ENCODE measurements at places on chromosomes 13 and 19. TPM values are rescaled to one million over a fixed set of nuclear protein-coding genes. Genes with fewer than 3 reads are reported as not detected.

DNA sequence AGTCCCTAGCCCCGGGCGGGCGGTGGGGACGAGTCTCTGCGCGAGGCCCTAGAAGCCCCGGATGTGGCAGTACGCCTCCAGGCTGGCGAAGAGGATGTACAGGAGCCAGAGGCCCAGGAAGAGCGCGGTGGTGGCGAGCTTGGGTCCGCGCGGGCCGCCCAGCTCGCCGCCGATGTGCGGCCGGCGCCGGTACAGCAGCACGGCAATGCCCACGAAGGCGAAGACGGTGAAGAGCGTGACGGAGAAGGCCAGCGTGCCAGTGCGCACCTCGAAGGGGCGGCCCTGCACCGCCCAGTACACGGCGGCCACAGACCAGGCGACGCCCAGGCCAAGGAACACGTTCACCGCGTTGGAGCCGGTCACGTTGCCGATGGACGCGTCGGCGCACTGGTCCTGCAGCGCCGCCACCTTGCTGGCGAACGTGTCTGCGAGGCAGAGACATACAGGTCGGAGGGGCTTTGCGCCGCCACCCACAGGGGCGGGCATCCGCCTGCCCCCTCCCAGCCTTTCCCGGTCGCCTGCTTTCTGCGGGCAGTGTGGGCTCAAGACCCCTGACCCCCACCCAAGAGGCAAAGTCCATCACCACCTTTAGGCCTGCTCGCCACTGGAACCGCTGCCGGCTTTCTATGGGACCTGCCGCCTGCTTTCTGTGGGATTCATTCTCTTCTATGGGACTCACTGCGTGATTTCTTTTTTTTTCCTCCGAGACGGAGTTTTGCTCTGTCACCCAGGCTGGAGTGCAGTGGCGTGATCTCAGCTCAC, 10.9 kb upstream of the MEIS3 start:
- peak overlapping the region; percentile 68 for H3K4me3 ChIP-seq
- peaks cover 11% of the 10 kb centered on the region for H3K27me3 ChIP-seq
- no peak overlapping the region for H3K27ac ChIP-seq
- peaks cover 15% of the 10 kb centered on the region for H3K4me1 ChIP-seq
- H3K36me3 ChIP-seq, result no peaks in the 10 kb centered on the region

DNA sequence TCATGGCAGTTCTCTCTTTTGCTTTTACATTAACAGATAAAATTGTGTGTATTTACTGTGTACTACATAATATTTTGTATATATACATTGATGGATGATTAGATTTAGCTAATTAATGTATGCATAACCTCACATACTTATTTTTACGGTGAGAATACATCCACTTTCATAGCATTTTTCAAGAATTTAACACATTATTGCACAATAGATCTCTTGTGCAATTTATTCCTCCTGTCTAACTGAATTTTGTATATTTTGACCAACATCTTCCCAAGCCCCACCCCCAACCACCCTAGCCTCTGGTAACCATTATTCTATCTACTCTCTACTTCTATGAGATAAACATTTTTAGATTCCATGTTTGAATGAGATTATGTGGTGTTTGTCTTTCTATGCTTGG, 194.7 kb downstream of the RBM26 start:
- no peaks in the 10 kb centered on the region for H3K36me3 ChIP-seq
- H3K27ac ChIP-seq, result no peak overlapping the region
- peaks cover 15% of the 10 kb centered on the region for H3K27me3 ChIP-seq
- no peak overlapping the region for H3K4me3 ChIP-seq
- no peaks in the 10 kb centered on the region for H3K4me1 ChIP-seq
- no peak for DNase-seq

- no peak overlapping the region for H3K4me3 ChIP-seq
- peak overlapping the region; percentile 64 for H3K27ac ChIP-seq
- H3K27me3 ChIP-seq, result no peaks in the 10 kb centered on the region
- H3K36me3 ChIP-seq, result peaks cover 39% of the 10 kb centered on the region
- DNase-seq, result no peak
Measured at GRCh38 chr13:42320375-42320787, 48.4 kb downstream of the AKAP11 start.

DNA sequence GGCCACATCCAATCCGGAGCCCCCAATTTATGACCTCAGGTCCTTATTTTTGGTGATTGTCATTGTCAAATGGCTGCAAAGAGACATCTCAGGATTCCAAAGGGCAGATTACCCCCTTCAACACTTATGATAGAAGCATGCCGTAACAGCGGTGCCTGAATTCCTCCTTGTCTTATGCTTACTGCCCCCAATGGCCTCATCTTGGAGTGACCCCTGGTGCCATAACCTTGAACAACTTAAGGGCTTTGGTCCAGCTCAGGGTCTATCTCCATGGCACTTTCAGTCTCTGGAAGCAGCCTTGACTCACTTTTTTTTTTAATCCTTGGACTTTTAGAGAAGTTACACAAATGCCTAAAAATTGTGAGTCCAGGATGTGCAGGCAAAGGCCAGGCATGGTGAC, 171.6 kb upstream of the ZNF507 start:
- H3K36me3 ChIP-seq, result no peaks in the 10 kb centered on the region
- no peaks in the 10 kb centered on the region for H3K4me1 ChIP-seq
- H3K27ac ChIP-seq, result no peak overlapping the region
- H3K27me3 ChIP-seq, result no peaks in the 10 kb centered on the region
- DNase-seq, result no peak

DNA sequence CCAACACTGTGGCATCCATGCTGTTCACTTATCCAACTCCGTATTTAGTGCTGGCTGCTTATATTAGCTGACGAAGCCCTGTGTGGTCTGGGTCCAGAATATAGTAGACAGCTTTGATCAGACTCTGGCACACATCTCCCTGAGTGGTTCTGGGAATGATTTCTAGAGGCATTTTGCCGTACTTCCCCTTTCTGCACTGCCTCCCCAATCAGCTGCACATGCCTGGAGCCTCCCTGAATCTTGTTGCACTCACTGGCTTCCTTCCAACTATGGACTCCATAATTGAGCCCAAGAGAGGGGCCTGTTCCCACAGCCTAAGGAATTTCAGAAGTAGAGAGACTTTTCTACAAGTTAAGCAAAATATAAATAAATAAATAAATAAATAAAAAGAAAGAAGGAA, 30.4 kb upstream of the PCDH8 start:
- peaks cover 10% of the 10 kb centered on the region for H3K27me3 ChIP-seq
- H3K36me3 ChIP-seq, result no peaks in the 10 kb centered on the region
- H3K4me3 ChIP-seq, result no peak overlapping the region
- no peak overlapping the region for H3K27ac ChIP-seq

GRCh38 chr13:83153848-83154247, 728.4 kb downstream of the SLITRK1 start:
- H3K4me3 ChIP-seq, result no peak overlapping the region
- H3K4me1 ChIP-seq, result no peaks in the 10 kb centered on the region
- no peaks in the 10 kb centered on the region for H3K27me3 ChIP-seq

GRCh38 chr19:51668216-51668615, 21.6 kb upstream of the SIGLEC14 start:
- peaks cover 7% of the 10 kb centered on the region for H3K4me1 ChIP-seq
- no peak overlapping the region for H3K4me3 ChIP-seq
- DNase-seq, result no peak
- H3K27me3 ChIP-seq, result peaks cover 29% of the 10 kb centered on the region
- H3K27ac ChIP-seq, result no peak overlapping the region

- H3K27ac ChIP-seq, result no peak overlapping the region
- peaks cover 3% of the 10 kb centered on the region for H3K36me3 ChIP-seq
- no peak overlapping the region for H3K4me3 ChIP-seq
- no peak for DNase-seq
- peaks cover 18% of the 10 kb centered on the region for H3K4me1 ChIP-seq
- H3K27me3 ChIP-seq, result no peaks in the 10 kb centered on the region
Measured at GRCh38 chr19:18338541-18338940, 1.9 kb upstream of the PGPEP1 start.

GRCh38 chr19:29492769-29493168, 33.0 kb upstream of the VSTM2B start:
- no peak overlapping the region for H3K4me3 ChIP-seq
- H3K27me3 ChIP-seq, result peaks cover 46% of the 10 kb centered on the region
- no peaks in the 10 kb centered on the region for H3K4me1 ChIP-seq
- DNase-seq, result no peak

GRCh38 chr13:68176475-68176874, 946.3 kb upstream of the PCDH9 start:
- no peaks in the 10 kb centered on the region for H3K27me3 ChIP-seq
- no peak overlapping the region for H3K27ac ChIP-seq
- no peak for DNase-seq
- H3K4me1 ChIP-seq, result no peaks in the 10 kb centered on the region
- H3K4me3 ChIP-seq, result no peak overlapping the region
- no peaks in the 10 kb centered on the region for H3K36me3 ChIP-seq

DNA sequence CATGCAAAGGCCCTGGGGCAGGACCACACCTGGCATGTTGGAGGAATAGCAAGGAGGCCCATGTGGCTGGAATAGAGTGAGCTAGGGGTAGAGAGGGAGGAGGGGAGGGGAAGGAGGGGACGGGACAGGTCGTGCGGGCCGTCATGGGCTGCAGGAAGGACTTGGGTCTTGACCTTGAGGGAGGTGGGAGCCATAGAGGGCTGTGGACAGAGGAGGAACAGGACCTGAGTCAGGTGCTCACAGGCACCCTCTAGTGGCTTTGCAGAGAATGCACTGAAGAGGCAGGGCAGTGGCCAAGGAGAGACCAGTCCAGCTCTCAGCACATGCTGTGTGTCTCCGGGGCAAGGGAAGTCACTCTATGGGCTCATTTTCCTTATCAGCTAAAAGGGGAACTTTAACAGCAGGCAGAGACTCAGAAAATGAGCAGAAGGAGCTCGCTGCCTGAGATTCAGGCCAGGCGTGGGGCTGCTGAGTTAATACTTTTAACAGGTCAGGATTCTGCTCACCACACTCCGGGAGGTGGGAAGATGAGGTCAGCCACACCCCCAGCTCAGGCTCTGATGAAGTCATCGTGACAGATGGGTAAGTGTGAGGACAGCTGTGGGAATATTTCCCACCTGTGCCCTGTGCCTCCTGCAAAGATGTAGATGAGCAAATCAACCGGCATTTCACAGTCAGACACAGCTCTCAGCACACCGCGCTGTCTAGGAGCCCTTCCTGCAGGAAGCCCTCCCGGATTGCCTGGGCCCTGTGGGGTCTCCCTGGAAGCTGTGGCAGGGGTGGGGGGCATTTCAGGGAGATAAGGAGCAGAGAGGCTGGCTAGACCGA, 6.0 kb upstream of the TNFAIP8L1 start:
- no peaks in the 10 kb centered on the region for H3K36me3 ChIP-seq
- no peaks in the 10 kb centered on the region for H3K27me3 ChIP-seq
- peak; percentile 55 for DNase-seq
- no peak overlapping the region for H3K27ac ChIP-seq

DNA sequence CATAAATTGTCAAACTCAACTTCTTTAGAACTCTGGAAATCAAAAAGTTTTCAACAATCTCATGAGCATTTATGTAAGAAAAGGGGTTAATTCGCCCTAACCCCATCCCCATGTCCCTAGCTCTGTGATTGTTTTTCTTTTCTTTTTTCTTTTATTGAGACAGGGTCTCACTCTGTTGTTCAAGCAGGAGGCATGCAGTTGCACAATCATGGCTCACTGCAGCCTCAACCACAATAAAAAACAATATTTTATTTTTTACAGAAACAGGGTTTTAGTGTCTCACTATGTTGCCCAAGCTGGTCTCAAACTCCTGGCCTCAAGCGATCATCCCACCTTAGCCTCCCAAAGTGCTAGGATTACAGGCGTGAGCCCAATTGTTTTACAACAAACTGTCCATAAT, 16.7 kb downstream of the VWA8 start:
- no peak overlapping the region for H3K27ac ChIP-seq
- no peaks in the 10 kb centered on the region for H3K27me3 ChIP-seq
- no peak overlapping the region for H3K4me3 ChIP-seq
- no peak for DNase-seq
- peaks cover 50% of the 10 kb centered on the region for H3K36me3 ChIP-seq
- H3K4me1 ChIP-seq, result peaks cover 20% of the 10 kb centered on the region

DNA sequence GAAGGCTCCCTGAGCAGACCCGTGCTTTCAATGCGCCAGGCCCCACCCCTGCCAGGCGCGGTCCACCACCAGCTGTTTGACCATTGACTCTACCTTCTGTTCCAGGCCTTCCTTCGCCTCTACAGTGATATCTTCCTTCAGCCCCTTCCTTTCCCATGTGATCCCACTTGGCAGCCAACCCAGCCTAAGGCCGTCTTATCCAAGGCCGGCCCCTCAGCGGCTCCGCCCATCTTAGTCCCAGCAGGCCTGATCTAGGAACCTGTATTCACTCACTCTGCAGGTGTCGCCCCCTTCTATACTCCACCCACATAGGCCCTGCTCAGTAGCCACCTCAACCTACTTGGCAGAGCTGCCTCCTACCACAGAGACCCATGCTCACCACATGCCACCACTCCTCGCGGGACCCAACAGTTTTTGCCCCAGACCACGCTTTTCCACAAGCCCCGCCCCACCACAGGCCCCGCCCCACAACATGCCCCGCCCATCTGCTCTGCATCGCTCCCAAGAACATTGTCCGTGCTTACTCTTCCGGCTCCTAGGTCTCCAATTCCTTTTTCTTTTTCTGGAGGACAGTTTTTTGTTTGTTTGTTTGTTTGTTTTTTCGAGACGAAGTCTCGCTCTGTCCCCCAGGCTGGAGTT, 2.9 kb downstream of the RASIP1 start:
- no peak overlapping the region for H3K27ac ChIP-seq
- H3K4me1 ChIP-seq, result peaks cover 11% of the 10 kb centered on the region
- H3K27me3 ChIP-seq, result peaks cover 20% of the 10 kb centered on the region
- H3K4me3 ChIP-seq, result no peak overlapping the region

DNA sequence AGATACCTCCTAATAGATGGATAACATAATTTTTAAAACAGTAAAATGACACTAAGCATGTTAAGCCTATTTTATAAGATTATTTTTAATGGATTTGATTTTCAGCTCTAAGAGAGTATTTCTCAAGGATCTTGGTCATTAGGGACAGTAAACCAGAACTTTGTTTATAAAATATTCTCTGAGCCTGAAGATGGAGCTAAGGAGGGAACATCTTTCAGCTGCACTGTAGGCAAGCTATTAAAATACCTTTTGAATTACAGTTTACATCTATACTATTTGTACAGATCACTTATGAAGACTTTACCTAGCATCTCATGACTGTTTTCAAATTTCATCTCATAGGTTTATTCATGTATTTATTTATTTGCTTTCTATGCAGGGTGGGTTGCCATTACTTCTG, 345.3 kb downstream of the MYO16 start:
- no peak for DNase-seq
- no peaks in the 10 kb centered on the region for H3K4me1 ChIP-seq
- no peak overlapping the region for H3K4me3 ChIP-seq
- peaks cover 24% of the 10 kb centered on the region for H3K27me3 ChIP-seq
- H3K27ac ChIP-seq, result no peak overlapping the region
- H3K36me3 ChIP-seq, result no peaks in the 10 kb centered on the region

GRCh38 chr19:57802269-57802668, 12.4 kb downstream of the ZNF552 start:
- peak overlapping the region; percentile 9 for H3K27ac ChIP-seq
- no peak overlapping the region for H3K4me3 ChIP-seq
- H3K36me3 ChIP-seq, result peaks cover 34% of the 10 kb centered on the region
- no peaks in the 10 kb centered on the region for H3K27me3 ChIP-seq
- peaks cover 35% of the 10 kb centered on the region for H3K4me1 ChIP-seq
- DNase-seq, result no peak

GRCh38 chr19:49407079-49407478, 16.2 kb downstream of the PTH2 start:
- H3K27ac ChIP-seq, result no peak overlapping the region
- H3K27me3 ChIP-seq, result peaks cover 4% of the 10 kb centered on the region
- no peak overlapping the region for H3K4me3 ChIP-seq
- H3K36me3 ChIP-seq, result no peaks in the 10 kb centered on the region
- no peak for DNase-seq

GRCh38 chr19:49642492-49643035, 555 bp downstream of the SCAF1 start:
- DNase-seq, result no peak
- H3K4me3 ChIP-seq, result peak overlapping the region; percentile 100
- H3K27me3 ChIP-seq, result no peaks in the 10 kb centered on the region
- peak overlapping the region; percentile 93 for H3K27ac ChIP-seq
- peaks cover 20% of the 10 kb centered on the region for H3K36me3 ChIP-seq

Gene ATP4B
- total RNA-seq, result not detected

Gene CLC
- not detected for total RNA-seq

Data from activated naive CD8-positive, alpha-beta T cell treated with anti-CD3 and anti-CD28 coated beads for 36 hours (primary cell).